CD4-positive, alpha-beta memory T cell (primary cell): ENCODE measurements at places on chromosomes 16 and 17. TPM values are rescaled to one million over a fixed set of nuclear protein-coding genes. Genes with fewer than 3 reads are reported as not detected.

The CLDN7 gene
- polyA plus RNA-seq = 1.0 TPM

The SCNN1B gene
- not detected for polyA plus RNA-seq

The C1QTNF1 gene
- polyA plus RNA-seq = not detected

The INO80E gene
- polyA plus RNA-seq = 7.3 TPM

DNA sequence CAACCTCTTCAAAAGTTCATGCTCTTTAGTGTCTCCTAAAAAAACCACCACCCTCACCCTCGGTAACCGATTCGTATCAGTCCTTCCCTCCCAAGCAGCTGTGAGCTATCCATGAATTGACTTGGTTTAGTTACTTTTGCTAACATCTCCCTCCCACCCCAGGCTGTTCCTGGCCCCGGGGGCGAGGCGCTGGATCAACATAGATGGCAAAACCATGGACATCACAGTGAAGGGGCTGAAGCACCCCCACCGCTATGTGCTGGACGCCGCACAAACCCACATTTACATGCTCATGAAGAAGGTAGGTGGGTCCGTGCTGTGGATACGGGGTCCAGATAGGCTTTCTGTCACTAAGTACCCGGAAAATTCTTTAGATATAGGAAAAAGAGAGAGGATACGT lies 66.8 kb downstream of the RGS9 start:
- no peaks in the 10 kb centered on the region for H3K36me3 ChIP-seq
- no peaks in the 10 kb centered on the region for H3K4me1 ChIP-seq
- no peak overlapping the region for H3K4me3 ChIP-seq
- no peaks in the 10 kb centered on the region for H3K27me3 ChIP-seq

DNA sequence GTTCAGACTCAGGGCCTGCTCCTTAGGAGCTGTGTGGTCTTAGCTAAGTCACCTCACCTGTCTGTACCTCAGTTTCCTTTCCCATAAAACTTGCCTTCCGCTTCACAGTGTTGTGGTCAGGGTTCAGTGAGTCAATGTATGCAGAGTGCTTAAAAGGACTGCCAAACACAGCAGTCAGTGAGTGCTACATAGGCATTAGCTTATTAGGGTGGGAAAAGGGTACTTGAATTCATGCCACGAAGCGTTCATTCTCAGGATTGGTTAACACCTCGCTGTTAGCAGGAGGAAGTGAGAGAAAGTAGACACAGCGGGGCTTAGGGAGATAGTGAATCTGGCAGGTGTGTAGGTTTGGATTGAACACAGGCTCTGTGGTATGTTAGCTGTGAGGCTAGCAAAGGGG lies 155.2 kb downstream of the SHISA9 start:
- H3K27me3 ChIP-seq = no peaks in the 10 kb centered on the region
- no peaks in the 10 kb centered on the region for H3K36me3 ChIP-seq
- DNase-seq = no peak
- H3K4me3 ChIP-seq = no peak overlapping the region

DNA sequence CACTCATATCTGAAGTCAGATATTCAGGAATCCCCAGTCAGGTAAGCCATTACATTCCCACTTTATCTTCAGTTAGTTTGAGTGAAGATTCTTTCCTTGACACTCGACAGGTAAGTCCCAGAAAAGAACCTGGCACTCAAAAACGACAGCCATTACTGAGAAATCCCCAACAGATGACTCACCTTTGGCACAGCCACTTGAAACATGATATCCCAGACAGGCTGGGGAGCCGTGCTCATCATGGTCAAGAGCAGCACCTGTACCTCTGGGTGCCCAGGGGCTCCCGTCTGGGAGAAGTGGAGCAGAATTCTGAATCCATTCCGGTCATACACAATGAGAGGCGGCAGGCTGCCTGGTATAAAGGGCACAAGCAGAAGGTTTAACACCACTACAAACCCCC lies 16.8 kb upstream of the COG7 start:
- no peaks in the 10 kb centered on the region for H3K27me3 ChIP-seq
- H3K36me3 ChIP-seq = peaks cover 45% of the 10 kb centered on the region
- H3K4me3 ChIP-seq = no peak overlapping the region
- H3K27ac ChIP-seq = no peak overlapping the region
- H3K4me1 ChIP-seq = no peaks in the 10 kb centered on the region

GRCh38 chr16:12257926-12258561 lies 281.5 kb downstream of the SNX29 start:
- H3K27me3 ChIP-seq = no peaks in the 10 kb centered on the region
- no peaks in the 10 kb centered on the region for H3K36me3 ChIP-seq
- H3K4me1 ChIP-seq = no peaks in the 10 kb centered on the region
- DNase-seq = no peak
- H3K27ac ChIP-seq = no peak overlapping the region

DNA sequence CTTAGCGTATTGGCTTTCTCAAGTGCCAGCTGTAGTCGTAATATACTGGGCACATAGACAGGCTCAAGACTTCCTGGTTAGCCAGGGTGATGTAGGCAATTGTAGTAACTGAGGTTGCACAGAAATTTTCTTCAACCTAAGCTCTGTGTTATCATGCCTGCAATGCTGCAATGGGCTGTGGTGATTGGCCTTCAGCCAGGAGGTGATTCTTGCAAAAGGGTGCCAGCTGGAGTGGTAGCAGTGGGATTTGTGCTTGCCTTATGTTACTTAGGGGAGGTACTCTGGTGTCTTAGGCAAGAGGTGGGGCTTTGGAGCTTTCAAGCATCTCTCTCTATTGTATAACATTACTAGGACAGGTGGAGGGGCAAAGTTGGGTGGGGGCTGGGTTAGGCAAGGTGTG lies 495.1 kb downstream of the CDH11 start:
- no peak overlapping the region for H3K27ac ChIP-seq

DNA sequence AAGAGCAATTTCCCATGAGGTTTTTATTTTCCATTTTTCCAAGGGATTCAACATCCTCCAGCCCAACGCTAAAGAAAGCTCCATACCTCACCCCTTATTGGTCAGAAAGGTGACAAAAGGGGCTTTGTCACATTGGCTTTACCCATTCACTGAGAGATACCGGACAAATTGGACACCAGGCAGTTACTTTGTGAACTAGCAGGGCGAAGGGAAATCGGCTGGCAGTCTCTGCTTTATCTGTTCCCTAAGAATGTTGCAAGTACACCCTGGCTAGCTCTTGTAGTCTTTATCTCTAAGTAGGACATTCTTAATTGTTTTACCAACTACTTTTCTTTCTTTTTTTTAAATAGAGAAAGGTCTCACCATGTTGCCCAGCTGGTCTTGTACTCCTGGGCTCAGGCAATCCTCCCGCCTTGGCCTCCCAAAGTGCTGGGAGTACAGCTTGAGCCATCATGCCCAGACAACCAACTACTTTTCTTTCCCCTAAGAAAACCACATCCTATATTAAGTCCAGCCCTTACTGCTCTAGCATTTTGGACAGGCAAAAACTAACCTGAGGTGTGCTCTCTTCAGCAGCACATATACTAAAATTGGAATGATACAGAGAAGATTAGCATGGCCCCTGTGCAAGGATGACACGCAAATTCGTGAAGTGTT lies 16.8 kb downstream of the PRPSAP1 start:
- H3K27ac ChIP-seq = no peak overlapping the region
- H3K4me1 ChIP-seq = no peaks in the 10 kb centered on the region
- no peaks in the 10 kb centered on the region for H3K27me3 ChIP-seq

DNA sequence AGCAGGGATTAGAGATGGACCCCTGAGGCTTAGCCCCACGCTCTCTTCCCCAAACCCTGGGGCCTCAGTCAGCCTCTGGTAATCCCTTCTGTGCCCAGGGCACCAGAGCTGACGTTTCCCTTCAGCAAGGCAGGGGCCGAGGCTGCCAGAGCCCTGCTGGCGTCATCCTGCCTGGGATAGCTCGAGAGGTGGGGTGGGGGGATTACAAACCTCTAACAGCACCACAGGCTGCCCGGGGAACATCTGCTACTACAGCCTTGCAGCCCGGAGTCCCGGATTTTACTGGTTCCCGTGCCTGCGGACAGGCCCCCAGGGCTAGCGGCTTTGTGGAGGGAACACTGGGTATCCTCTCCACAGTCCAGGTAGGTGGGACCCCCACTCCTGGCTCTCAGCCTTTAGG lies at the start of gene AANAT:
TSS of gene AANAT (plus strand) at position 238 of the 400 bp plus-strand sequence. CDS start 1,144 bp downstream, outside the sequence.
- H3K27me3 ChIP-seq = no peaks in the 10 kb centered on the region
- peaks cover 4% of the 10 kb centered on the region for H3K4me1 ChIP-seq
- DNase-seq = no peak
- H3K36me3 ChIP-seq = peaks cover 6% of the 10 kb centered on the region
- no peak within 1 kb of the TSS for H3K27ac ChIP-seq

GRCh38 chr17:9024497-9024896 lies 3.2 kb downstream of the NTN1 start:
- H3K36me3 ChIP-seq = no peaks in the 10 kb centered on the region
- peaks cover 35% of the 10 kb centered on the region for H3K27me3 ChIP-seq
- H3K27ac ChIP-seq = no peak overlapping the region
- H3K4me1 ChIP-seq = peaks cover 22% of the 10 kb centered on the region
- H3K4me3 ChIP-seq = no peak overlapping the region
- DNase-seq = no peak

DNA sequence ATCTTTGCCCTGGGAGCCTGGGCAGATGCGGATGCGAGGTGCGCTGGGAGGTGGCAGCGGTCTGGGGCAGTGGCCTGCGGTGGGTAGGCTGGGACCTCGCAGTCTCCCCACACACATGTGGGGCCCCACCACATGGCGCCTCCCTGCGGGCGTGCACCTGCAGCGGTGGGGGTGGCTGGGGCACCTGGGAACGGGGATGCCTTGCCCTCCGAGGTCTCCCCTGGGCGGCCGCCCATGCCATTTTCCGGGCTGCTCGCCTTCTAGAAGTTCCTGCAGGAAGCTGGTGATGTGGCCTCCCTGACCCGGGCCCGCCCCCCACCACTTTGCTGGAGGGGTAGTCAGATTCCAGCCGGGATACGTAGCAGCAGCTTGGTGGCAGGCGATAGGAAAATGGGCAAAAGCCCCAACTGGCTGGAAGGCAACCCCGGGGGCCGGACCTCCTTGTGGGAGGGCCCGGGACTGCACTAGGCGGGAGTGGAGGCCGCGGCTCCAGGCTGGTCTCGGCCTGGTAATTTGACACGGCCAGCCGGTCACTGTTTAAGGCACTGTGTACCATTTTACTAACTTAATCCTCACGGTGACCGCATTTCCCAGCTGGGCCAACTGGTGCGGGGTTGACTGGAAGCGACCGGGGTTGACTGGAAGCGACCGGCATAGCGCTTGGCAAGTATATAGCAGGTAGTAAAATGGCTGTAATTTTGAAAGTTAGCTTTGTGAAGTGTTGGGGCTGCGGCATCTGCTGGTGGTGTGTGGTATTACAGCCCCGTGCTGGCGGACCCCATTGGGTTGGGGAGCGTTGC lies 38.5 kb downstream of the IGF2BP1 start:
- H3K27ac ChIP-seq = no peak overlapping the region
- H3K4me1 ChIP-seq = peaks cover 3% of the 10 kb centered on the region
- DNase-seq = no peak
- H3K4me3 ChIP-seq = no peak overlapping the region

DNA sequence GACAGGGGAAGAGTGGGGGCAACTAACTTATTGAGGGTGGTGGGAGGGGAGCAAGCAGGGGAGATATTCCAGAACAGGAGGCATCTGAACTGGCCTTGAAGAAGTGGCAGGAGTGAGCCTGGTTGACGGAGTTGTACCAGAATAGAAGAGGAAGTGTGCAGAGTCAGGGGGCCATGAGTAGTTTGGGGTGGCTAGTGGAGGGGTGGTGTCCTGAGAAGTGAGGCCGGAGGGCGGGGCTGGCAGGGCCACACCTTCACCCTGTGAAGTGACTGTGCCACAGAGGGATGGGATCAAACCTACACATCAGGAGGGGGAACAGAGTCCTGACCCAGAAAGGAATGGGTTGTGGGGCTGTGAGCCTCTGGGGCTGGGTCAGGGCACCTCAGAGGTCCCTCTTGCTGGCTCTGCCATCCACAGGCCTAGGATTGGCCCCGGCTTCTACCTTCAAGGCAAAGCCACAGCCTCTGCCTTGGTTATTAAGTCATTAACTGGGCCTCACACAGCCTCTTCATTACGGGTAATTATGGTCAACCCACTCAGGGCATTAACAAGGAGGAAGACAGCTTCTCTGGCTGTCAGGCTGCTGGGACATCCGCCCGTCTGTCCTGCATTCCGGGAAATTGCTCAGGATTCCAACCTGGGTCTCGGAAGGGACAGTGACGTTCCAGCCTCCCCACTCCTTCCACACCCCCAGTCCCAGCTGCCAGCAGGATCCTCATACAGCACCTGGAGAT lies 12.7 kb downstream of the SPNS2 start:
- H3K27ac ChIP-seq = no peak overlapping the region
- peaks cover 12% of the 10 kb centered on the region for H3K4me1 ChIP-seq
- H3K36me3 ChIP-seq = no peaks in the 10 kb centered on the region
- no peaks in the 10 kb centered on the region for H3K27me3 ChIP-seq
- H3K4me3 ChIP-seq = no peak overlapping the region
